Endothelial cell of umbilical vein (primary cell): ENCODE measurements at places on chromosomes 11 and 22.

DNA sequence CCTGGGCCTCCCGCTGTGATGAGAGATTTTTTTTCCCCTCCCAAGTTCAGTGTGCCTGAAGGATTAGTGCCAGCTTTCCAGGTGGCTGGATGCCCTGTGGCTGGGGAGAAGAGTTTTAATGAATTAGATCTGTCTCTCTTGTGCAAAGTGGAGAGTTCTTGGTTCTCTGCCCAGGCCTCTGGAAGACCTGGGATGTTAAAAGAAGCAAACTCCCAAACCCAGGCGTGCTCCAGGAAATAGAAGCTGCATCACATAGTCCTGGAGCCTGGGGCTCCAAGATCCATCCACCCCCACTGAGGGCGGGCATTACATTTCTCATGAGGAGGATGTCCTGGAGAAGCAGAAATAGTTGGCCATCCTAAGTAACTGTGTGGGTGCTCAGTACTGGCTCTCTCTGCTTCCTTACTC is 30.6 kb downstream of the SDHAF2 start:
- no peak for DNase-seq

GRCh38 chr11:66718320-66718971 is 10.6 kb downstream of the SPTBN2 start:
- DNase-seq = no peak

- no peak for DNase-seq
Measured at GRCh38 chr11:2098691-2099515, 40.3 kb downstream of the IGF2 start.

GRCh38 chr11:64776875-64777274 is 1.5 kb downstream of the SF1 start:
- no peak for DNase-seq

- no peak for DNase-seq
Measured at GRCh38 chr11:86247608-86248007, 3.1 kb downstream of the EED start.

DNA sequence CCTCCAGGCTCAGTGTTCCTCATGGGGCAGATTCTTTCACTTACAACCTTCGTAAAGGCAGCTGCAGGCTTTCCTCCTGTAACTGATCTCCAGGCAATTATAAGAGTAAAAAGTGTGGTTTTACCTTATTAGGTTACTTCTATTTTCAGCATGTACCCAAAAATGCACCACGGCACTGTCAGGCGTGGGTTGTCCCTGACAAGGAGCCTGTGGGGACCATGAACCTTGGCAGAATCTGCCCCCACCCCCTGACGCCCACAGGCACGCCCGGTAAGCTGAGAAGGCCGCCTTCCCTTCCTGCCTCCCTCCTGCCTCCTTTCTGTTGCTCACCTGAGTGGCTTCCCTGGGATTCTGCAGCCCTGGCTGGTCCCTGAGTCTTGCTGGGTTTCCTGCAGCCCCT is 1383.3 kb downstream of the TBC1D22A start:
- DNase-seq = no peak

- DNase-seq = no peak
Measured at GRCh38 chr22:41398921-41399320, 17.2 kb downstream of the TEF start.

DNA sequence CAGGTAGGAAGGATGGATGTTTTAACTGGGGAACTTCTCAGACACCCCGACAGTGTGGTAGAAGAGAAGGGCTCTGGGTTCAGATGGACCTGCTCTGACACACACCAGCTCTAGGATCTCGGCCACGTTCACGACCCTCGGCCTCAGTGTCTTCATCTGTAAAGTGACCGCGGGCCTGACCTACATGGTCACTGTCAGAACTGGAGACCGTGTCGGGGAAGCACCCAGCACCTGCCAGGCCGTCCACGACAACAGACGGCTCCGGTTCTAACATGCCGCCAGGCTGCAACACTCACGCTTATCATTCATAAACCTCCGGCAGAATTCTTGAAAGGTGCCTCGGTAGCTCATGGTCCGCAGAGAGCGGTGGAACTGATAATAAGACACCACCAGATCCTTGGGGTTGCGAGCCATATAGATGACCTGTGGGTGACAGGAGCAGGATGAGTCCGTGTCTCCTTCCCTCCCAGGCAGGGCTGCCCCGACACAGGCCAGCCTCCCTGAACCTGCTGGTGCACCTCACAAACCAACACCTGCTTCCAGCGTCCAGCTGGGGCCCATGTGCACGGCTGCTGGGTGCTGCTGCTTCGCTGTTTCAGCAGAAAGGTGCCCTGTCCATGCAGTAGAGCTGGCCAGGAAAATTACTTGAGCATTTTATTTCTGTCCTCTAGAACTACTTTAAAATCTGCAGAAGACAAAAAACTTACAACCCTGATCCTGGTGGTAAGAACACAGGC is 23.6 kb downstream of the SULT4A1 start:
- DNase-seq = no peak

GRCh38 chr11:43523632-43524031 is 156.9 kb upstream of the HSD17B12 start:
- DNase-seq = no peak

DNA sequence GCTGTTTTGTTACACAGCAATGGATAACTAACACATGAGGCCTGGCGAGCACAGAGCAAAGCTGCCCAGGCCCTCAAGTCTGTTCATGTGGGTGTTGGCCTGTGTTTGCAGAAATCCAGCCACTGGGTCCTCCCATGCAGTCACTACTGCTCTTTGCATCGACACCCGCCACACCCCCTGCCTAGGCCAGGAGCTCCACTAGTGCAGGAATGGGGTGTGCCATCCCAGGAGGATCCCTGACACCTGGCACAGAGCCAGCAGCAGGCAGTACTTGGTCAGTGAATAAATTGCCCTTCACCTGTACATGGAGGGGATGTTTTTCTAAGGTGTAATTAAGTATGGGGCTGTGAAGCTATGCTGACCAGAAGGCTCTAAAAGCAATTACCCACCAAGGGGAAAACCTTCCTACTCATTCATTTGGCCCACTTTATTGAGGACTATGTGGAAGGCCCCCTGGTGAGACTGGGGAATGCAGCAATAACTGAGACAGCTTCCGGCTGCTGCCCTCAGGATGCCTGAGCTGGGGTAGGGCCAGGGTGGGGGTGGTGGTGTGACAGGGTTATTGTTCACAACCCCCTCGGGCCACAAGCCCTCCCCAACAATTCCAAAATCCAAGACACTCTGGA is 160.8 kb downstream of the CRYBB2 start:
- DNase-seq = no peak
